ENCODE measurements at places on chromosomes 7 and 10. TPM values are rescaled to one million over a fixed set of nuclear protein-coding genes. Genes with fewer than 3 reads are reported as not detected.

Gene GTF2IRD2
- 27.6 TPM for polyA plus RNA-seq

GRCh38 chr7:4959893-4960292 is 906 bp upstream of the MMD2 start:
- no peak for DNase-seq

Gene MICALL2
- polyA plus RNA-seq = not detected

GRCh38 chr7:1050956-1051690 is 6.8 kb downstream of the GPR146 start:
- no peak for DNase-seq

Gene UNCX
- not detected for polyA plus RNA-seq

- DNase-seq = no peak
Measured at GRCh38 chr10:119007211-119007574, 22.3 kb upstream of the NANOS1 start.

Gene ZNF365
- polyA plus RNA-seq = not detected

DNA sequence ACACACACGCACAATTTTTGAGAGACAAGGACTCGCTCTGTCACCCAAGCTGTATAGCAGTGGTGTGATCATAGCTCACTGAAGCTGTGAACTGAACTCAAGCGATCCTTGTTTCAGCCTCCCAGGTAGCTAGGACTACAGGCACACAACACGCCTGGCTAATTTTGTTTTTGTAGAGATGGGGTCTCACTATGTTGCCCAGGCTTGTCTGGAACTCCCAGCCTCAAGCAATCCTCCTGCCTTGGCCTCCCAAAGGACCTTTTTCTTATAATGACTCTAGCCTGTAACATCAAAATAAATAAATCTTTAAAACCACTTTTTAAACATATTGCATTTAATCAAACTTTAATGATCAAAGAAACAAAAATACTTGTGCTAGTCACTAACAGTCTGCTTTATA is 140.9 kb upstream of the FGFR2 start:
- DNase-seq = no peak

Gene KCNIP2
- polyA plus RNA-seq = 19.1 TPM

- no peak for DNase-seq
Measured at GRCh38 chr10:131160219-131160875, 151.2 kb downstream of the TCERG1L start.

Gene AGAP5
- polyA plus RNA-seq = 0.35 TPM

Gene OR2A7
- 1.4 TPM for polyA plus RNA-seq

- DNase-seq = no peak
Measured at GRCh38 chr10:109914966-109915365, 8.3 kb downstream of the XPNPEP1 start.

DNA sequence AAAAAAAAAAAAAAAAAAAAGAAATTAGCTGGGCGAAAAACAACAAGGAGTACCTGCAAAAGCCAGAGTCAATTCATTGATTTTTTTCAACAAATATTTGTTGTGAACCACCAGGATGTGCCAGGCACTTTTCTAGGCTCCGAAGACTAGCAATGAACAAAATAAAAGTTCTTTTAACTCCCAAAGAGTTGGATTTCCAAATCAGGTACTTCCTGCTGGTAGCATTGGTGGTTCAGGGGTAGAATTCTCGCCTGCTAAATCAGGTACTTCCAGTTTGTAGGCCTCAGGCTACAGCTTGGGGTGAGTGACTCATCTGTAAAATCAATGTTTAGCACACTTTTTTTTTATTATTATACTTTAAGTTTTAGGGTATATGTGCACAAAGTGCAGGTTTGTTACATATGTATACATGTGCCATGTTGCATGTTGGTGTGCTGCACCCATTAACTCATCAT is 10.9 kb downstream of the PPA1 start:
- no peak for DNase-seq

GRCh38 chr10:123759501-123760031 is 93.4 kb downstream of the GPR26 start:
- no peak for DNase-seq

All from naive B cell (primary cell).